ENCODE measurements at places on chromosomes 6 and 20.

DNA sequence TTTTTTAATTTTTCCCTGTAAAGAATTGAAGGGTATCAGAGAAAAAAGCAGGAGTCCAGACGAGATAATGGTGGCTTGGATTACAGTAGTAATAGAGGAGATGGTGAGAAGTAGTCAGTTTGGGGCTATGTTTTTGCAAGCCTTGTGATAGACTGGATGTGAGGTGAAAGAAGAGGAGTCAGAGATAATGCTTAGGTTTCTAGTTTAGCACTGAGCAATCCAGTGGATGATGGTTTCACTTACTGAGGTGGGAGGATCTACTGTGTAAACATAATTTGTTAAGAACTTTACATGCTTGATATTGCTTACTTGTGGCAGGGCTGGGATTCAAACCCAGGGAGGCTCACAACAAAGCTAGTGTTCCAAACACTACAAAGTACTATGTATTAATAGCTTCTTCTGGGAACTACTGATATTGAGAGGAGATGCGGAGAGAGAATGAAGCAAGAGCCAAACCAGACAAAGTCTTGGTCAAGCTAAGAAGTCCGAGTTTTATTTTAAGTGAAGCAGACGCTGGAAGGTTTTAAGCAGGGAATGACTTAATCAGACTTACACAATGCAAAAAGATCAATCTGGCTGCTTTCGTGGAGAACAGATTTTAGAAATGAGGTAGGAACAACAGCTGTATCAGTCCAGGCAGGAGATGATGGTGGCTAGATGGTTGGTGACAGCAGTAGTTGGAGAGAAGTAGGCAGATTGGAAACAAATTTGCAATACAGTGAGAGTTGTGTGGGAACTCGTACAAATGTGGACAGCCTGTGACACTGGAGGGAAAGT lies 58.0 kb downstream of the ZFAND3 start:
- no peak for DNase-seq

DNA sequence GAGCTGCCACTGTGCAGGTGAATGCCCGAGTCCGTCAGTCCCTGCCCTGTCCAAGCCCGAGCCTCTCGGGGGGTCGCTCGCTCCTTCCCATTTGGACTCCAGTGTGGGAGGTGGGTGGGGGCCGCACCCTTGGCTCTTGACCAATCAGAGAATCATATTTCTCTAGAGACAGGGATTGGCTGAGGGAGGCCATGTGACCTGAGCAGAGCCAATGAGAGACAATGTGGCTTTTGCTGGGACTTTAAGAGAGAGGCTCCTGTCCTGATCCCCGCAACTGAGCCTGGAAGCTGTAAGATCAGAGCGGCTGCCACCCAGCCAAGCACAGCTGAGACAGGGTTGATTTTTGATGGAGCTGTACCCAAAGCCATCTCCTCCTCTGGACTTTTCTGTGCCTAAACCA lies 199.3 kb downstream of the TFAP2C start:
- peak; percentile 30 for DNase-seq

DNA sequence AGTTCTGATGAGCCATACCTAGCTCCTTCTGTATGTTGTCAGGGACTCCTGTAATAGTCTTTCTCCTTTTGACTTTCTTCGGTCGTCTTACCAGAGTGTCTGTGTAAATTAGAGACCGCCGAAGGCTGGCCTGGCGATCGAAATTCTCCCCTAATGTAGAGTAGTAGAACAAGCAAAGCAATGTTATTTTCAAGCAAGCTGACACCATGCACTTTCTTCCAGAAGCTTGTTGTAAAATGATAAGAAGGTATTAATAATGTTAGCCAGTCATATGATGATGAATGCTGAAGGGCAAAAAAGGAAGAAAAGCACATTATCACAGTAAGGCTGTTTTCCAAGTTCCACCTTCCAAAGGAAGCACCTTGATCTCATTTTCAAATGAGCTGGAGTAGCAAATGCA lies 37.9 kb downstream of the HEBP2 start:
- no peak for DNase-seq

GRCh38 chr6:74705451-74705850 lies 500.4 kb downstream of the COL12A1 start:
- DNase-seq, result peak; percentile 43

DNA sequence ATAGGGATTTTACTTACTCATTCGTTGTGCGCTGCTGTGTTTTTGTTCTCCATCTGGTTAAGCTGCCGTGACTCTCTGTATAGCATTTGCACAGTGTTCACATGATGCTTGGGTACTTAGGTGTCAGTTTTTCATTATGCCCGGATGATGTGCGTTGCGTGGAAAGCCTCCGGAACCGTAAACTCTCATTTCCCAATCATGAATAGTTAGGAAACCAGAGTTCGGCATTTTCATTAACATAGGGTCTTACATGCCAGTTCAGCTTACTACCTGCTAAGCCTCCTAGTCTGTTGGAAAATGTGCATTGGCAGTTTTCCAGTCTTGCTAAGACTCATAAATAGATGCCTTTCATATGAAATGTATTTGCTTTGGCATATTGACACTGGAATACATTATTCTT lies 483.4 kb upstream of the FLRT3 start:
- no peak for DNase-seq

- no peak for DNase-seq
Measured at GRCh38 chr6:64580346-64580745, 944.7 kb downstream of the PHF3 start.

- DNase-seq, result peak; percentile 84
Measured at GRCh38 chr6:159184559-159184958, 15.4 kb downstream of the FNDC1 start.

- no peak for DNase-seq
Measured at GRCh38 chr20:35680452-35681183, 15.9 kb upstream of the CPNE1 start.
